ENCODE measurements at places on chromosomes 11 and 22.
A peak's percentile ranks its signal among the peaks of the same experiment; 100 is the strongest.

- DNase-seq, result no peak
Observed at GRCh38 chr22:30197389-30197788, 49.2 kb downstream of the LIF start.

GRCh38 chr11:99973993-99974392 lies 713.1 kb upstream of the ARHGAP42 start:
- no peak for DNase-seq

DNA sequence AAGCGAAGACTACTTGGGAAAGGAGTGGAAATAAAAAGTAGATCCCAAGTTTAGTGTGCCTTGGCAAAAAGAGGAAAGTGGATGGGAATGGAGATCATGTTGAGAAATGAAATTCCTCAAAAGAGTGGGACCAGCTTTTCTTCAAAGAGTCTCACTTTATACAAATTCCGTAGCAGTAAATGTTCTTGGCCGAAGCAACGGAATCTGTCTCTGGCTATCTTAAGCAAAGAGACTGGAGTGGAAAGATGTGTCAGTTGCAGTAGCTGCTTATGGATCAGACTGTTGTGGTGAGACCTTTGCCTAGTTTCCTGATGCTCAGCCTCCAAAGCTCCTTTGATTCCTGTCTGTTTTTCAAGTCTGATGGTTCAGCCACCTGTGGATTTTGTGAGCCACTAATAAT lies 73.6 kb downstream of the CSTPP1 start:
- DNase-seq, result no peak

DNA sequence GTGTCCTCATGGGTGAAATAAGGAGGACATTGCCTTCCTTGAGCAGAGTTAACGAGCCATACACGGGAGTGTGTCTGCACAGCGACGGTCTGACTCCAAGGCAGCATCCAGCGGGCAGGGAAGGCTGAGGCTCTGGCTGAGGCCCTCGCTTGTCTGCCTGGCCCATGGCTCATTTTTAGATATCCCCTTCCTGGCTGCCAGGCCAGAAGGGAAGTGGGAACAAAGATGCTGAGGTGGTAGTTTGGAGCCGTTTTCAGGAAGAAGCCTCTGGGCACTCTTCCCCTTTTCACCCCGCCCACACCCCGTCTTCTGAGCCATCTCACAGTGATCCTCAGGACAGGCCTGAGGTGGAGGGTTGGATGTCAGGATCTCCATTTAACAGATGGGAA lies 3.0 kb upstream of the SLCO2B1 start:
- peak; percentile 30 for DNase-seq

DNA sequence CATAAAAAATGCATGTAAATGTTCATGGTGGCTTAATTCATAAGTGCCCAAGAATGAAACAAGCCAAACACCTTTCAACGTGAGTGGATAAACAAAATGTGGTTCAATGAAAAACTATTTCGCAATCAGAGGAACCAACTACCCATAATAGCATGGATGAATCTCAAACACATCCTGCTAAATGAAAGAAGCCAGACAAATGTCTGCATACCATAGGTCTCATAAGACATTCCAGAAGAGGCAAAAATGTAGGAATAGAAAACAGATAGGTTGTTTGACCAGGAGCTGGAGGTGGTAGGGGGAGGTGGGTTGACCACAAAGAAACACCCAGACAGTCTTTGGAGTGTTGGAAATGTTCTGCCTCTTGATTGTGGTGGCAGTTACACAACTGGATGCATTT lies 13.2 kb upstream of the OSBPL5 start:
- DNase-seq, result no peak

DNA sequence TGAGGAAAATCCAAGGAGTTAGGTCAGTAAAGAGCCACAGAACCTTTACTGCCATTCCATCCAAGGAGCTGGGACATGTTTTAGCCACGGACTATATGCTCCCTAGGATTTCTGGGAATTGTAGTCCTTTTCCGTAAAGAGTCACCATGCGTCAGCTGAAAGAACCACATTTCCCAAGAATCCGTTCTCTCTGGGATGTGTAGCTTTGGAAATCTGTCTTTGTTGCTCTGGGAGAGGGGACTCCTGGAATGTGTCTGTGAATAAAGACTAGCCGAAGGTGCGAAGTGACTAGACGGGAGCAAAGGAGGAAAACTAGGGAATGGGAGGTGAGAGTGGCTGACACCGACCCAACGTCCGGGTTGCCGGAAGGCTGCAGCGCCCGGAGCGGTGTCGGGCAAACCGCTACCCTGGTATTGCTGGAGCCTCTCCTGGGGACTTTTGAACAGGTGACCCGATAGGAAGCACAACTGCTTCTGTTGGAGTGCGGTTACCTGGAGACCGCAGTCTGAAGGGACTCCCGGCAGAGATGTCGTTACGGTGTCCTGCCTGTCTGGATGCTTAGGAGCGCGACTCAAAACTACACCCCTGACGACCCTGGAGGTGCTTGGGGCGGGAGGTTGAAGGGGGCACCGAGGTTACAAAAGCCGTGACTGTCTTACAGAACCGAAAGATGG lies at the start of gene IFTAP:
Gene IFTAP (plus strand): TSS at position 187 of the 674 bp plus-strand sequence. CDS start 15,602 bp downstream, outside the sequence.
- peak; percentile 42 for DNase-seq

GRCh38 chr22:22130953-22131608 lies 113.5 kb upstream of the VPREB1 start:
- no peak for DNase-seq

DNA sequence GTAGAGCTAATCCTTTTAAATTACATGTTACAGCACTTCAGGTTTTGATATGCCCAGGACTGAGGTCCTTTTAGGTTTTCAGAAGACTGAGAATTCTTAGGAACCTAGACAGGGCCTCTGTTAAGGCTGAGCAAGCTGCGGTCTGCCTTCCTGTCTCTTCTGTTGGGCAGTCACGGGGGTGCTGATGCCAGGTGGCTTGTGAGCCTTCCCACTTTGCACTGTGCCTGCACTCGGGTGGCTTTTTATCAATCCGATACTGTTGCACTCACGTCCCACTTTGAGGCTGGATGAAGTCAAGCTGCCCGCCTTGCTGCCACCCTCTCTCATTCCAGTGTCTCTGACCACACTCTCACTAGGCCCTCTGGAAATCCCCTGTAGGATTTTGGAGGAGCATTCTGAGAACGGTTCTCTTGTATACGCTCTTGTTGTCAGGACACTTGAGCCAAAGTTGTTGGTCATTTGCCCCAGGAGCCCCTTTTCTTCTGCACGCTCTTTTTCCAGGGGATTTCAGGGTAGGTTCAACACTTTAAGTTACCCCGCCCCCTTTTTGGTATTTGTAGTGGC lies 141.8 kb downstream of the TEAD1 start:
- DNase-seq, result no peak

GRCh38 chr11:127470306-127470884 lies 469.8 kb upstream of the KIRREL3 start:
- no peak for DNase-seq

GRCh38 chr11:95242091-95242844 lies 11.3 kb upstream of the SESN3 start:
- no peak for DNase-seq

GRCh38 chr22:21819183-21819770 lies 48.2 kb downstream of the MAPK1 start:
- DNase-seq, result no peak

DNA sequence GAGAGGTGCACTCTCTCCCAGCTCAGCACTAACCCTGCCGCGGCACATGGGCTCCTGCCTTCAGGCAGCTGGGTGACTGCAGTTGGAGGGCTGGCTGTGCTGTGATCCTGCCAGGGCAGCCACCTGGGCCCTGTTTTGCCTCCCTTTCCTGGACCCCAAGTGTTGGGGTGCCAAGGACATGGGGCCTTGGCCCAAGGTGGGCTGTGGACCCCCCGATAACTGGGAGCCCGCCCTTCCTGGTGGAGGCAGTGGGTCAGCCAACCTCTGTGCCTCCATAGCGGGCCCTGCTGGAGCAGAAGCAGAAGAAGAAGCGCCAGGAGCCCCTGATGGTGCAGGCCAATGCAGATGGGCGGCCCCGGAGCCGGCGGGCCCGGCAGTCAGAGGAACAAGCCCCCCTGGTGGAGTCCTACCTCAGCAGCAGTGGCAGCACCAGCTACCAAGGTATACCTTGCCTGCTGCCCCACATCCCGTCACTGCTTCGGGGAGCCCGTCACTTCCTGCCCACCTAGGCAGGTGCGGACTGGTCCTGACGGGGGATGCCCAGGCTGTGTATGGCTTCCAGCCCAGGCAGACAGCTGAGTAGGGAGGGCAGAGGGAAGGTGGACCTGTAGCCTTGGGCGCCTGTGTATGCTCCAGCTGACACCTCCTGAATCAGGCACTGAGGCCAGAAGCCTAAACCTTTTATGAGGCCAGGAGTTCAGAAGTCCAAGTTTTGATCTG lies 8.9 kb downstream of the TUB start:
- DNase-seq, result no peak

DNA sequence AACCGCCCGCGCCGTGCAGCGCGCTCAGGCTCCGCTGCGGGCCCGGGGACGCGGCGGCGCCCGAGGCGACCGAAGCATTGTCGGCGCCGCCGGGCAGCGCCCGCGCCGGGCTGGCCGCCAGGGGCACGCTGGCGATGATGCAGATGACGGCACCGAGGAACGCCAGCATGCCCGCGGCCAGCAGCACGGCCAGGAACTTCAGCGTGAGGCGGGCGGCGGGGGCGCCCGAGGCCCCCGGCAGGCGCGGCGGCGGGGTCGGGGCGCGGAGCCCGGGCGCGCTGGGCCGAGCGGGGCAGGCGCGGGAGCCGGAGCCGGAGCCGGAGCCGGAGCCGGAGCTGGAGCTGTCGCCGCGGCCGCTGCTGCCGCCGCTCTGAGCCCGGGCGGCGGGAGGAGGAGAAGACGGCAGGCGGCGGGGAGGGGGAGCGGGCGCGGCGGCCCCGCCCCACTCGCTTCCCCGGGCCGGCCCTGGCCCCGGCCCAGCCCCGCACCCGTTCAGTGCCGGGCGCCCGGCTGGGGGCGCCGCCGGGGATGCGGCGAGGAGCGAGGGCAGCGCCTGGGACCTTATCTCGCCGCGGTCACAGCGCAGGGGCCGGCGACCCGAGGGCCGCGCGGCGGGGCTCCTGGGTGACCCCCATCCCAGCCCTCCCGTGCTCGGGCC lies at the start of gene NPTXR:
Gene NPTXR (minus strand): TSS at position 372 of the 658 bp plus-strand sequence.
- DNase-seq, result peak; percentile 20

DNA sequence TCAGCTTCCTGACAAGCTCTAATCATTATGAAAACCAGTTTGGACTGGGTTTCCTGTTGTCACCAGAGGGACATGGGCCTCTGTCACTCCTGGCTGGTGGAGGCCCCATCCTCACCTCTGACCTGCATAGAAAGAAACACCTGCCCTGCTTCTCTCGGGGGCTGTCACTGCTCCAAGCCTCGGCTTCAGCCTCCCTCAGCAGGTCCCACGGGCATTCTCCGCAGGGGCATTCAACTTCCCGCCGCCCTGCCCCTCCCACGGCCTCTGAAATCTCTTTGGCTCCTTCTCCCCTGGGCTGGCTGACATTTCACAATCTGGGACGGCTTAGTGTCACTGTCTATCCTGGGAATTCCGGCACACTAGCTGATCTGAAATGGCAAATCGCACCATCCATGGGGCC lies 257.9 kb downstream of the CTTN start:
- no peak for DNase-seq

- no peak for DNase-seq
Observed at GRCh38 chr22:49749885-49750510, 77.7 kb downstream of the BRD1 start.

- DNase-seq, result no peak
Observed at GRCh38 chr11:945986-946385, 20.3 kb downstream of the AP2A2 start.

DNA sequence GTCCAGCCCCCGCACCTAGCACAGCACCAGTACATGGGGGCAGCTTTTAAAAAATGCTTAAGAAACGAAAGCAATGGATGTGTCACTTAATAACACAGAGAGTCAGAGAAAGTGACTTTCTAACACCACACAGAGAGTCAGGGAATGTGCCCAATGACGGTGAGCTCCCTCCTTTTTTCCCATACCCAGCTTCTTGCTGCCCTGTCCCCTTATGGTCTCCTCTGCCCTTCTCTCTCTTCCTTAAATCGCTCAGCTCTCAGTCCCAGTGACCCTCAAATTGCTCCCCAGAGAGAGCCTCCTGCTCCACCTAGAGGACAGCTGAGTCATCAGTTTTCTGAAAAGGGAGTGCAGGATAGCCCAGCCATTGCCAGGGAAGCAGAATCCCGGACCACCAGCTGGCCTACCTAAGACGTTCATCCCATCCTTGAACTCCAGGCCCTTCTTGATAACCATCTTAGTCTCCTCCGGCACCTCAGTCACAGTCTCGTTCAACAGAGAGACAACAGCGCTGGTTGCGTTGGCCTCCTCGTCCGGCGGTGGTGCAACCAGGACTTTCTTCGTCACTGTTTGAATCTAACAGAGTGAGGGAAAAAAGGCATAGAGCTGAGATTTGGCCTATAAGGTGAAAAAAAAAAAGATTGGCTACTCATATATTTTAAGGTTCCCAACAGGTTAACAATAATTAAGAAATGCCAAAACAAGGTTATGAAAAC lies 113.5 kb downstream of the SLC1A2 start:
- peak; percentile 64 for DNase-seq

DNA sequence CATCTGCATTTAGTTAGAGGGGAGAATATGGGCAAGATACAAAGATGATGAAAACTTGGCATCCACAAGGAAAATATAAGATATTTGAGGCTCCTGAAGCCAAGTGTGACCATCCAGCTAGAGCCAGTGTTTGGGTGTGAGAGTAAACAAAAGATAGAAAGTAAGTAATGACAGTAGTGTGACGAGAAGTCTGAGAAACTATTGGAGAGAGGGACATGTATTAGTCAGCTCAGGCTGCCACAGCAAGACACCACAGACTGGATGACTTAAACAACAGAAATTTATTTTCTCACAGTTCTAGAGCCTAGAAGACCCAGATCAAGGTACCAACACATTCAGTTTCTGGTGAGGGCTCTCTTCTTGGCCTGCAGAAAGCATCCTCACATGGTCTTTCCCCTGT lies 6.4 kb upstream of the CCKBR start:
- no peak for DNase-seq

GRCh38 chr11:44110231-44110679 lies 14.8 kb downstream of the EXT2 start:
- DNase-seq, result peak; percentile 49

DNA sequence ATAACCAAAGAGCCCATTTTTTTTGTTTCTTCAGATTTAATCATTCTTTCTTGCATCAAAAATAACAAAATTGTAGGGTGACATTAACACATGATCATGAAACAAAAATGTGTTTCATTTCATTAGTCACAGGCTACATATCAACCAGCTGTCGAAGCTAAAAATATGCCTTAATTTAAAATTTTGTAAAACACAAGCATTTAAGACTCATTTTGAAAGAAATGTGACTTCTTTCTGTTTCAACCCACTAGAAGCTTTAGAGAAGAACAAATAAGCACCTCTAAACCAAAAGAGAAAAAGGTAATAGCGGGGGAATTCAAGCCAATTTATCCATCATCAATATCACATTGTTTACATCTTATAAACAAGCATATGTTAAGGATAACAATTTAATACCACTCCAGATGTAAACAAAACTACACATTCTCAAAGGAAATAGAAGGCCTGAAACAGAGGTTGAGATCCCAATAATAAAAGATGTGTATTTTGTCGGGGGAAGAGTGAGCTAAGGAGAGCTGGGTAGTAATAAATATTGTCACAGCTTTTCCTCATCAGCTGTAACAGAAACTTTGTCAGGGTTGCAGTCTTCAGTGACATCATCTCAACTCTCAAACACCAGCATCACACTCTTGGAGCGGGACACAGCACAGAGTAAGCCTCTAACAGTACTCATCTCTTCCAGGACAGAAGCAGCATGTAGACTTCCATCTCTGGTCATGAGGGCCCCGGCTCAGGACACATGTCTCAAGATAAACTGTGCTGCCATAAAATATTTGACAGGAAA lies 42.0 kb downstream of the ALG9 start:
- no peak for DNase-seq

GRCh38 chr22:37204045-37204655 lies 8.1 kb downstream of the SSTR3 start:
- DNase-seq, result no peak
